ENCODE measurements at places on chromosomes 16 and 17.

GRCh38 chr16:8962393-8963009 is 1.2 kb downstream of the USP7 start:
- no peak for DNase-seq

GRCh38 chr17:14715561-14715960 is 414.7 kb downstream of the HS3ST3B1 start:
- no peak for DNase-seq

- no peak for DNase-seq
Observed at GRCh38 chr16:54935266-54935968, 4.8 kb downstream of the IRX5 start.

GRCh38 chr16:57532266-57532625 is 4.1 kb downstream of the CCDC102A start:
- no peak for DNase-seq

DNA sequence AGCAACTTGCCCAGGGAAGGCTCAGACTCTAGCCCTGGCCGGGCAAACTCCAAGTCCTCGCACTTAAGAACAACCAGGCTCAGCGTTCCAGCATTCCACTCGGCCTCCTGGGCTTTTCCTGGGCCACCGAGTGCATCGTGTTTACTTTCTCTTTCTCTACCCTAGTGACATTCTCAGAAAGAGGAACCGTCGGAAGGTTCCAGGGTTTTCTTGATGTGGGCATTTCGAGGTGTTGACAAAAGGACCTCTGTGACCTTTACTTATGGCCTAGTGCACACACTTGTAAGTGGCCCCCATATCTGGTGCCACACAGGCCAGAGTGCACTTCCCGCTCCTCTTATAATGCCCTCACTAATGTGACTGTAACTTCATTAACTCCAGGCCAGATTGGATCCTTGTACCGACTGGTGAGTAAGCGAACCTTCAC is 3.1 kb upstream of the BANP start:
- DNase-seq = no peak

DNA sequence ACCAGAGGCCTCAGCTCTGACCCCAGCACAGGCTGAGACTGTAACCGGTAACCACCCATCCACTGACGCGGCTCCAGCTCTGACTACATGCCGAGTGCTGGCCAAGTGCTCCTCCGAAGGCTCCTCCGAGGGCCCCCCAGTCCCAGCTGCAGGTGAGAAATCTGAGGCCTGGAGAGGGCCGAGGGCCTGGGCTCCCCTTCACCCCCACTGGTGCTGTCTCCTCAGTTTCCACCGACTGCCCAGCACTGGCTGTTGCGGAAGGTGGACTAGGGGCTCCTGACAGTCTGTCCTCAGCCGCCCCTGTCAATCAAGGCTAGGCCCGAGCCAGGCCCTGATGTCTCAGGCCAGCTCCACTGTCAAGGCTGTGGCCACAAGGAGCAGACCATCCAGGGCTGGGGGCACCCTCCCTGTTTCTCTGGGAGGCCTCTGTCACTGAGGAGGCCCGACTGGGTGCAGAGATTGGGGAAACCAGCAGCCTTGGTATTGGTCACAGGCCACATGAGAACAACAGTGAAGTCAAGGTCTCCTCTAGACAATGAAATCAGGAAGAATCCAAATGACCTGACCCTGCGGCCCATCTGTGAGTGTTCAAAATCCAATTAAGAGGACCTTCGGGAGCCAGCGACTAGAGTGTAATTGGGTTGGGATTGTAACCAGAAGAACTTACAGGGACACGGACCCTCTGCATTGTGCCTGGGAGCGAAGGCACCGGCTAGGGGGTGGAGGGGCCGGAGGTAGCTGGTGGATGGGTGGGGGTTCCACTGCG is 5.1 kb downstream of the TMEM235 start:
- DNase-seq = no peak

DNA sequence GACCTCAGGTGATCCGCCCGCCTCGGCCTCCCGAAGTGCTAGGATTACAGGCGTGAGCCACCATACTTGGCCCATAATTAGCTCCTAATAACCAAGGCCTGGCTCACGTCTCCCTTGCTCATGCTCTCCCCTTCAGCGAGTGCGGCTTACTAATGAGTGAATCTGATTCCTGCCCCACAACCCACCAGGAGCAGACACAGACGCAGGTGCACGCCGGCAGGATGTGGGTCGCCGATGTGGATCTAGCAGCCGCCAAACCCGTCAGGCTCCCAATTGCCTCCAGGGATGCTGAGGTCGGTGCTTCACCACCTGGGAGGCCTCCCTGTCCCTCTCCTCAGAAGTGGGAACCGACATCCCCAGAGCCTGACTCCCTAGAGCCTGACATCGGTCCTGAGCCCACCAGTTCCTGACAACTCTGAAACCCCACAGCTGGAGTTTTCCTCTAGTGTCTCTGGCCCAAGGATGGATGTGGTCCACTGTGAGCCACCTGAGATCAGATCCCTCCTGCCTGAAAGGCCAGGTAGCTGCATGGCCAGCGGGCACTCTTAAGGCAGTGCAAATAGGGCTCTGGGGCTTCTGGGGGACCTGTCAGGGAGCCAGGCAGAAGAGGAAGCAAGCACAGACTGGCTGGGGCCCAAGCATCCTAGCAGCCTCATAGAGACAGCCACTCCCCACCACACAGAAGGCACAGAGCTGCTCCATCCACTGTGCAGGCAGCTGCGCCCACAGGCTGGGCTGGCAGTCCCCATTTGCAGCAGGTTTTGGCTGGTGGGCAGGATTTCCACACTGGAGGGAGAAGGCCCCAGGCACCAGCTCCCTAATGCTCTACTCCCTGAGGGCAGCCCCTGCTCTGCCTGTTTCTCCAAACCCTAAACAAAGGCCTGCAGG is 10.8 kb downstream of the EXOC7 start:
- DNase-seq = no peak

DNA sequence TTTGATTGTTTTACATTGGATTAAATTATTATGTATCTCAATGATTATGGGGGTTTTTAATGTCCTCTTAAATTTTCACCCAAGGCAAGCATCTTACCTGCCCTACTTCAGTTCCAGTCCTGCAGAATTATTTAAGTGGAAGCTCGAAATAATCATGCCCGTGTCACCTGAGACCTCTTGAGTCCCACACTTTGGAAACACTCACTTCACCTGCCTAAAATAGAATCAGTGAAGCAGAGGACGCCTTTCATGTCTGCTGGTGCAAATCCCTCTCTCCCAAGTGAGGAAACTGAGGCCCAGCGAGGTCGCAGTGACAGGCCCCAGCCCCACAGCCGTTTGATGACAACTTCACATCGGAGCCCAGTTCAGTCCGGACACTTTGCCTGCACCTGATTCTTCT is 284.6 kb downstream of the C16orf95 start:
- DNase-seq = no peak

GRCh38 chr17:56173026-56173425 is 19.8 kb downstream of the ANKFN1 start:
- no peak for DNase-seq

DNA sequence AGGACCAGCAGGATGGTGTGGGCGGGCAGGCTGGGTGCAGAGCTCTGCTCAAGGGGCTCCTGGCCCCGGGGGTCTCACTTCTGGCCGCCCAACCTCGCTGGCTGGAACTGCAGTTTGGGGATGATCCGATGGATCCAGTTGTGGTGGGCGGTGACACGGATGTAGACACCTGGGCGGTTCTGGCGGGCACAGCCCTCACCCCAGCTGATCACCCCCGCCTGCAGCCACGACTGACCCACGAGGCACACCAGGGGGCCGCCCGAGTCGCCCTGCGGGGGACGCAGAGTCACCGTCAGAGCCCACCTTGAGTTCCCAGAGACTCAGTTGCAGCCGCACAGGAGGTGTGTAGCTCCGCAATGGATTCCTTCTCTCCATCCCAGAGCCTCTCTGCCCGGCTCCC is 7.5 kb downstream of the PRSS27 start:
- no peak for DNase-seq

DNA sequence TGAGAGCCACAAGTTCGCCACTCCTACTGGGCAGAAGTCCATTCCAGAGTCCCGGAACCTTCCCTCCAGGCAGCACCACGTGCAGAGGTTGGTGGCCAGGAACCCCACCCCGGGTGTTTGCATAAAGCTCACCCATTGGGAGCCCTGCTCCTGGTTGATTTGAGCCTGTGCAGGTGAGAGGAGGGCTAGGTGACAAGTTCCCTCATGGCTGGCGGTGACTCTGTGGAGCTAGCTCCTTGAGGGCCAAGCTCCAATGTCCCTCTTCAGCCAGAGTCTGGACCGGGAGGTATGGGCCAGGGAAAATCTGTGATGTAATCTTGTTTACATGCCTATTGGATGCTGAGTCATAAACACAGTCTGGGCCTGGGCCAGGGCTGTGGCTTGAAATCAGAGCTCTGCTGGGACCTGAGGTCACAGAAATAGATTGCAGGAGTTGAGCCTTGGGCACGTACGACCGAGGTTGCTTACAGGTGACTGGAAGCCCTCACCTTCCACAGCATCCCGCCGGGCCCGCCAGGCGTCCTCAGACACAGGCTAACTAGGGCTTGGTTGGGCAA is 118.9 kb downstream of the AATF start:
- no peak for DNase-seq

DNA sequence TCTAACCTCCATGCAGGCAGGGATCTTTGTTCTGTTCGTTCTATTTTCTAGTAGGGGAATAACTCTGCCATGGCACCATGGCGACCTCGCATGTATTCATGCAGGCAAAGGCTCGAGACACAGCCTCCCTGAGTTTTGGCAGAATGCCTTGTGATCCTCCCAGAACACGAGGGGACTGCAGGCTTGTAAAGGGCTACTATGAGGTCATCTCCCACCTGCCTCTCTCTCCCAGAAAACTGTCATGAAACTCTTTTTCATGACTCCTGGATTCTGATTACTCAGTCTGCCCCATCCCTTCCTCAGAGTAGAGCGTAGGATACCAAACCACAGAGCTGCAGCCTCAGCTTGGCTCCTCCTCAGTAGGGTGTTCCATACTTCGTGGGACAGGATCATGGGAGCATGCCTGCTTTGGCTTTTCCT is 64.3 kb downstream of the IGF2BP1 start:
- DNase-seq = no peak

- no peak for DNase-seq
Observed at GRCh38 chr17:19411631-19412030, 599 bp downstream of the RNF112 start.

DNA sequence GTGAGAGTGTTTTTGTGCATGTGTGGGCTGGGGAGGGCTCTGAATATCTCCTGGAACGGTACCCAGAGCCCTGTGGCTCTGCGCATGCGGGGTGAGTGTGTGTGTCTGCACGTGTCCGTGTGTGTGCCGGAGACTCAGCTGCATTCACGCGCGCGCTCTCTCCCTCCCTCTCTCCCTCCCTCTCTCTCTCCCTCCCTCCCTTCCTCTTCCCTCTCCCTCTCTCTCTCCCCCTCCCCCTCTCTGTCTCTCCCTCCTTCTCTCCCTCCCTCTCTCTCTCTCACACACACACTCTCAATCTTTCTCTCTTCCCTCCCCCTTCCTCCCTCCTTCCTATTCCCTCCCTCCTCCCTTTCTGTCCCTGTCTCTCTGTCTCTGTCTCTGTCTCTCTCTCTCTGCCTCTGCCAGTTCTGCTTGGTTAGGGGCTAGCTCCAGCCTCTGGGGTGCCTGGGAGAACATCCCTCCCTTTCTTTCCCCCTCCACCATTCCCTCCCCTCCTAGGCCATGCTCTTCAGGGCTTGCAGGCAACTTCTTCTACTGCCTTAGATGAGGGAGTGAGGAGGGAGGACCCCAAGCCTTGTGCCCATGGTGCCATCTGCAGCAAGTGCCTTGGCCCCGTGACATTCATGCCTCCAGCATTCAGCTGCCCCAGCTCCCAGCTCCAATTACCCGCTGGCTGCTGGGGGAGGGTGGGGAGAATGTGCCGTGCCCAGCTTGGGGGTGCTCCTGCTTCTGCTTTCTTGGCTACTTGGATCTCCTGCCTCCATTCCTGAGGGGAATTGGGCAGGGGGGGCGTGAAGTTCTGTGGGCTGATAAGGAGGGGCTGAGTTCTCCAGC is 6.4 kb downstream of the THRA start:
- DNase-seq = no peak

GRCh38 chr17:72635034-72635635 is 457.4 kb downstream of the SLC39A11 start:
- no peak for DNase-seq

- no peak for DNase-seq
Observed at GRCh38 chr17:1087381-1088241, 90.7 kb downstream of the TIMM22 start.

All from brain pericyte (primary cell).